ENCODE measurements at places on chromosomes 12 and 14. TPM values are rescaled to one million over a fixed set of nuclear protein-coding genes. Genes with fewer than 3 reads are reported as not detected.

The GLT8D2 gene
- 42.1 TPM for total RNA-seq

The ARL1 gene
- total RNA-seq = 149 TPM

The LPAR5 gene
- not detected for total RNA-seq

The CLEC4C gene
- total RNA-seq = not detected

The TESPA1 gene
- total RNA-seq = not detected

The ACTR6 gene
- 24.2 TPM for total RNA-seq

The ZNF839 gene
- 7.3 TPM for total RNA-seq

The GLI1 gene
- total RNA-seq = 2.0 TPM

Data from HFFc6 (cell line).